Activated naive CD8-positive, alpha-beta T cell treated with anti-CD3 and anti-CD28 coated beads for 36 hours (primary cell): ENCODE measurements at places on chromosomes 5 and 9.

- DNase-seq = no peak
Measured at GRCh38 chr5:77103457-77103856, 16.4 kb upstream of the ZBED3 start.

GRCh38 chr5:159449925-159450324, 119.6 kb upstream of the IL12B start:
- DNase-seq = no peak

- DNase-seq = no peak
Measured at GRCh38 chr5:98938464-98938863, 9.7 kb upstream of the CHD1 start.

DNA sequence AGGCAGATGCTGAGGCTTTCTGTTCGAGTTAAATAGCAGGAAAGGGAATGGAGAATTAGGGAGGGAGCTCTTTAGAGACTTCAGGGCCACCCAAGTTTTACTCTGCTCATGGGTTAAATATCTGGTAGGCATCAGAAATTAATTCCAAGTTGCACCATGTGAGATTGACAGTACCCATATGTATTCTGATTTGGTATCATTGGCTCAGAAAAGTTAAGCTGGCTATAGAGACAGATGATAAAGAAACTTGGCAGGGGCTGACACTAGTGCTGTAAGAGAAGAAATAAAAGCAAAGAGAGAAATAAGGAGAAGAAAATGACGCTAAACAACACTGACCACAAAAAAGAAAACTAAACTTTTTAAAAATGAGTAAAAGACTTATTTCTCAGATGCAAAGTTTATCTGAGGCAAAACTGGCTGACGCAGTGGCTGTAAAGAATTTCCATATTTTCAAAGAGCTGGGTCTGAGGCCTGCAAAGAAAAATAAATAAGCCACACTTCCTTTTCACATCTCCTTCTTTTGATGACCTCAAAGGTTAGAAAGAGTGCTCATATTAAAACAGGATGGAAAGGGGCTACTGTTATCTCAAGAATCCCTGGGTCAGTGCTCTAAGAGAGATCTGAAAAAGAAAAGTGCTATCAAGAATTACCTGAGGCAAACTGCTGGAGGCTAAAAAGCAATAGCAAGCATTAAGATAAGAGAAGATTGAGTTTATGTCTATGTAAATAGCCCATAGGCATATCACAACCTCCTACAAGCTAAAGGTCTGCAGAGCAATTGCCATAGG, 399.0 kb upstream of the MEF2C start:
- DNase-seq = no peak

DNA sequence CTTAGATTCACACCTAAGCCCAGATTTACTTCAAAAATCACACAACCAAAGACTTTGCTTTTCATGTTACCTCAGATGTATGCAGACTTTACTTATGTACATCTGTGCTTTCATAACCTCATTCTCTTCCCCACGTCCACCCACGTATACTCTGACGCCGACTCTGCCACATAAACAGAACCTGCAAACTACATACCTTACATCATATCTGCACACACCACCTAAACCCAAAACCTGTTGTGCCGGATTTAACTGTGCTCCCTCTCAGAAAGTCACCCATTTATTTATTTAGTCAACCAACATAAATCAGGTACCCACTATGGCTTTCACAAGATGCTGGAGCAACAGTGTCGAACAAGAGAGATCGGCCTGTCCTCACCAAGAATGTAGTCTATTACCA, 1.0 kb upstream of the DPYSL3 start:
- DNase-seq = no peak

GRCh38 chr5:141313711-141314110, 6.9 kb downstream of the TAF7 start:
- no peak for DNase-seq

DNA sequence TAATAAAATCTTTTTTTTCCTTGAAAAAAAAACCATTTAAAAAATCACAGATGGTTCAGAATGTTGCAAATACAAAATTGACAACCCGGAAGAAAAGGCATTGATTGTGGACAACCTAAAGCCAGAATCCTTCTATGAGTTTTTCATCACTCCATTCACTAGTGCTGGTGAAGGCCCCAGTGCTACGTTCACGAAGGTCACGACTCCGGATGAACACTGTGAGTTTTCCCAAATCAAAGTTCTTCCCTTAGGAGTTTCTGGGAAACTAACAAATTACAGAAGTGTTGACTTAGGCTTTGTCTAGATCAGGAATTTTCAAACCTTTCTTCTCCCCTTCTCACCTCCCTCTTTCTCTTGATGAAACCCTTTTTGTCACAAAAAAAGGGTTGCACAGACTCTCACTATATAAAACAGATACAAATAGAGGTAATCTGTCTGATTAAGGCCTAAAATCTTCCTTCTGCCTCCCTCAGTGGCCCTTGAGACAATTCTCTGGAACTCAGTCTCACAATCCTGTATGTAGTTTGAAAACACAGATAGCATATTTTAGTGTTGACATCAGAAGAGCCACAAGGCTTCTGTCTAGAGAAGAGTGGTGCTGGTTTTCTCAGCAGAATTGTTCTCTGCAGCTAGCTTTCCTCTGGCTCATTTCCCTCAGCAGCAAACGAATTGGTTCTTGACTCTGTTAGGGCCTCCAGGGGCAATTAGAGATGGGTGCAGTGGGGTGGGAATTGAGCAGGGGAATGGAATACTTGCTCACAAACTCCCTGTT, 79.5 kb downstream of the OSMR start:
- no peak for DNase-seq

- DNase-seq = no peak
Measured at GRCh38 chr5:123787635-123788034, 275.7 kb downstream of the CSNK1G3 start.

DNA sequence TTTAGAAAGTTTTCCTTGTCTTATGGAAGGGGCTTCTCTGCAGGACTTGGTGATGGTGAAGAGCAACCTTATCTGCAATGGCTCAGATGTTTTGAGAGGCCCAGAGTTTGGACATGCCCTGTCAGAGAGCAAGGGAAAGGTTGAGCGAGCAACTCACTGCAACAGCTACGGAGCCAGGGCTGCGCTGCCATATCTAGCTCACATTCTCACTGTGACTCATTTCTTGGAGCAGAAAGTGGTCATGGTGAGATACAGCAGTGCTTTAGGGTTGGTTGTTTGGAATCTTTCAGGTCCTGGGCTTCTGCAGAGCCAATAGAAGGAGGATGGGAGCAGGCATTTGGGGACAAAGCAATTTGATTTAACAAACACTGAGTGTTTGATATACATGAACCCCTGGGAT, 12.3 kb downstream of the GLRA1 start:
- DNase-seq = no peak

GRCh38 chr5:17405976-17406375, 92.1 kb upstream of the TAF11L2 start:
- DNase-seq = no peak

- no peak for DNase-seq
Measured at GRCh38 chr5:135233477-135233876, 165.6 kb downstream of the MACROH2A1 start.

GRCh38 chr9:79040671-79041070, 531.1 kb upstream of the TLE4 start:
- no peak for DNase-seq

- DNase-seq = no peak
Measured at GRCh38 chr9:8268881-8269280, 469.3 kb upstream of the DMAC1 start.

DNA sequence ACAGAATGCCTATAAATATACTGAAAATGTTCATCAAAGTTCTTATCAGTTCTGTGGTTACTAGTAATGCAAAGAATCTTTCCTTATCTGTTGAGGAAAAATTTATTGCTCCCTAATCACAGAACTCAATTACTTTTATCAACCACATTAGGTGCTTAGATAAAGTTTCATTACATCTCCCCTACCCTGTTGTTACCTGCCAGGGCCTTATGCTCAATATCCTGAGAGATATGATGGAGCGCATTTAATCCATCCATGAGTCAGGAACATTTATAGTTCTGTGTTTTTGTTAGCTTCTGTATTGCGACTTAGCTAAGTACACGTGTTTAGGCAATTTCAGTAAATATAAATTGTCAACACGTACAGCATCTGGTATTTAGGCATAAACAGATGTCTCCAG, 164.3 kb upstream of the ST8SIA4 start:
- DNase-seq = no peak

DNA sequence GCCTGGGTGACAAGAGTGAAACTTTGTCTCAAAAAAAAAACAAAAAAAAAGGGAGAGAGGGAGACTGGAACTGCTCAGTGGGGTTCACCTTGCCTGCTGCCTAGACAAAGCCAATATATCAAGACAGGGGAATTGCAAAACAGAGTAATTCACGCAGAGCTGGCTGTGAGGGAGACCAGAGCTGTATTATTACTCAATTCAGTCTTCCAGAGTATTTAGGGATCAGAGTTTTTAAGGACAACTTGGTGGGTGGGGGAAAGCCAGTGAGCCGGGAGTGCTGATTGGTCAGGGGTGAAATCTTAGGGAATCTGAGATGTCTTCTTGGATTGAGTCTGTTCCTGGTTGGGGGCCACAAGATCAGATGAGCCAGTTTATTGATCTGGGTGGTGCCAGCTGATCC, 25.6 kb upstream of the SPIN1 start:
- DNase-seq = no peak

DNA sequence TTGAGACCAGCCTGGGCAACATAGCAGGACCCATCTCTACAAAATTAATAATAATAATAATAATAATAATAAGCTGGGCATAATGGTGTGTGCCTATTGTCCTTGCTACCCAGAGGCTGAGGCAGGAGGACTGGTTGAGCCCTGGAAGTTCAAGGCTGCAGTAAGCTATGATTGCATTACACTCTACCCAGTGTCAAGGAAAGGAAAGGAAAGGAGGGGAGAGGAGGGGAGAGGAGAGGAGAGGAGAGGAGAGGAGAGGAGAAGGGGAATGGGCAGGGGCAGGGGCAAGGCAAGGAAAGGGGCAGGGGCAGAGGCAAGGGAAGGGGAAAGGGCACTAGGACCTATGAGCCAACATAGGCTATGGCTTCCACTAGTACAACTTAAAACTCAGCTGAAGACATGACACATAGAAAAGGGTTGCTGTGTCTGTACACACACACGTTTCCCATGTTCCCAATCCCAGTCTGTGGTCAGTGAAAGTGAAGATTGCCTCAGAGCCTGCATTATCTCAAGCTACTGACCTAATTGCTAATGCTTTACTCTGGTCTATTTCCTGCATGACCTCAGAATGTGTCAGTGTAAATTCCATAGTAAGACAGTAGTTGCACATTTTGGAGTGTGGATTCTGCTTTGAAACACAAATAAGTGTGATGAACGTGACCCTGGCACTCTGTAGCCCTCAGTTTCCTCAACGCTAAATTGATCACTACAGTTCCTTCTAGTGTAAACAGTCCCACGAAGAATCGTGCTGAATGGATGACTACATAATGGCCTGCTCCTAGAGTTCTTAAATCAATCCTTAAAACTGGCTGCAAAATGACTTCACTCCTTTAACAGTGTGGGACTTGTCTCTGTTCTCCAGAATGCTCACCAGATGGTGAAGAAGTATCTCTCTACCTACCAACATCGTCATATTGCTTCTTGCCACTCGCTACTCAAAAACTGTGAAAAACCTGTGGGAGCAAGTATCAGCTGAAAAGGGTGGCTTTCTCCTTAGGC, 497.0 kb downstream of the RAB3C start:
- DNase-seq = no peak

- DNase-seq = no peak
Measured at GRCh38 chr5:134099288-134099872, 15.1 kb upstream of the TCF7 start.

DNA sequence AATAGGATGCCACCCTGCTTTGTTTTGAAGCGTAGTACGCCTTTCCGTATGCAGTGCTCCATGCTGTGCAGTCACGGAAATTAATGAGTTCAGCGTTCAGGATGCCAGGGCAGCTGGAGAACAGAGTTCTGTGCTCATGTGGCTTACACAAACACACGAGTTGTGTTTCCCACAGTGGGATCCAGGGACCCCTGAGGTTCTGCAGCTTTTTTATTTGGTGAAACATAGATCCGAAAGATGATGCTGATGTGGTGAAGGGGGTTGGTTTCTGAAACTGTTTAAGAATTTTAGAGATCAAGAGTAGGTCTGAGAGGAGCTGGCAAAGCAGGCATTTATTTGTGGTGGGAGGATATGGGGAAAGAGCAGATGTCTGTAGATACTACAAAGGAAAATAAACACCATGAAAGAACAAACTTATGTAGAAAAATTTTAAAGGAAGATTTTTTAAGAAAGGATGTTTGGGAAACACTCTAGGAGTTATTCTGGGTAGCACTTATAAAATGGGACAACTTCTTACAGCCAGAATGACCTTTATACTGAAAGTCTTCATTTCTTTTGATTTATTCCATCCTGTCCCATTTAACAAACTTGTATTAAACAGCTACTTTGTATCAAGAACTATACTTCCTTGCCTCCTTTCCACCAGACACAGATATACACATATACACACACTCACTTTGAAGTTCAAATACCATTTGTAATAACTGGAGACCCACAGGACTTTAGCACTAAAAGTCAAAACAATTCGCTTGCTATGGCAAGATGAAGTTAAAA, 52.7 kb downstream of the ITGA1 start:
- no peak for DNase-seq

GRCh38 chr5:128199611-128200010, 116.0 kb downstream of the SLC12A2 start:
- no peak for DNase-seq

GRCh38 chr5:175671013-175671412, 13.1 kb downstream of the HRH2 start:
- no peak for DNase-seq

DNA sequence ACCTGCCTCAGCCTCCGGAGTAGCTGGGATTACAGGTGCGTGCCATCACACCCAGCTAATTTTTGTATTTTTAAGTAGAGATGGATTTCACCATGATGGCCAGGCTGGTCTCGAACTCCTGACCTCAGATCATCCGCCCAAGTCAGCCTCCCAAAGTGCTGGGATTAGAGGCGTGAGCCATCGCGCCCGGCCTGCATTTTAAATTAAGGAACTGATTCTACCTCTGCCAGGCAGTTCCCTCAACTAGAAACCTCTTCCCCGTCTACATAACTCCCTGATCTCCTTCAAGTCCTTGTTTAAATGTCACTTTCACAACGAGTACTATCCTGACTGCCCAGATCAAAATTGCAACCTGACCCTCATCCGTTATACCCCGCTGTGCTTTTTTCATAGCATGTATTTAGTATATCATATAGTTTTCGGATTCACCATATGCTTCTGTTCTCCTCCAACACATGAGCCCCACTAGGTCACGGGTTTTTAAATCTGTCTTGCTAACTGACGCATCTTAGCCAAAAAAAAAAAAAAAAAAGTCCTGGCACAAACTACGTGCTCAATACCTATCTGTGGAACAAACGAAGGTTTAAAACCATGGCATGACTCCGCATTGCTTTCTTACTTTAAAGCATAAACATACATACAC, 858 bp upstream of the SOWAHA start:
- DNase-seq = no peak

- no peak for DNase-seq
Measured at GRCh38 chr9:129454467-129455067, 166.3 kb downstream of the C9orf50 start.

DNA sequence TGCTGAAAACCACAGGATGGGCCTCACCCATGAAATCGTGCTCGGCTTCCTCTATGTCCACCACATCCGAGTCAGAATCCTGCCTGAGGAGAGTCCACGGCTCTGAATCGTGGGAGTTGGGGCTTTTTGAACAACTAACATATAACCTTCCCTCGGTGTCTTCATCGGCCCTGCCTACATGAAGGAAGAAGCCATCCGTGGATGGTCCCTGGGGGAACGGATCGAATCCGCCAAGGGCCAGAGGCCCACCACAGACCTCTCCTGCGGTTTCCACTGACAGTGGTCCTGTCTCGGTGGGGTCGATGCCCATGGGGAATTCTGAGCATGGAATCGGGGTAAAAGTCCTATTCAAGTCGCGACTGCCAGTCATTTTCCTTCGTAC, 85.0 kb downstream of the CAMSAP1 start:
- no peak for DNase-seq

- DNase-seq = no peak
Measured at GRCh38 chr5:114054594-114054993, 307.3 kb upstream of the KCNN2 start.
